ENCODE measurements at places on chromosomes 2 and 18.

GRCh38 chr2:36277881-36278523, 77.6 kb upstream of the CRIM1 start:
- no peak for DNase-seq

DNA sequence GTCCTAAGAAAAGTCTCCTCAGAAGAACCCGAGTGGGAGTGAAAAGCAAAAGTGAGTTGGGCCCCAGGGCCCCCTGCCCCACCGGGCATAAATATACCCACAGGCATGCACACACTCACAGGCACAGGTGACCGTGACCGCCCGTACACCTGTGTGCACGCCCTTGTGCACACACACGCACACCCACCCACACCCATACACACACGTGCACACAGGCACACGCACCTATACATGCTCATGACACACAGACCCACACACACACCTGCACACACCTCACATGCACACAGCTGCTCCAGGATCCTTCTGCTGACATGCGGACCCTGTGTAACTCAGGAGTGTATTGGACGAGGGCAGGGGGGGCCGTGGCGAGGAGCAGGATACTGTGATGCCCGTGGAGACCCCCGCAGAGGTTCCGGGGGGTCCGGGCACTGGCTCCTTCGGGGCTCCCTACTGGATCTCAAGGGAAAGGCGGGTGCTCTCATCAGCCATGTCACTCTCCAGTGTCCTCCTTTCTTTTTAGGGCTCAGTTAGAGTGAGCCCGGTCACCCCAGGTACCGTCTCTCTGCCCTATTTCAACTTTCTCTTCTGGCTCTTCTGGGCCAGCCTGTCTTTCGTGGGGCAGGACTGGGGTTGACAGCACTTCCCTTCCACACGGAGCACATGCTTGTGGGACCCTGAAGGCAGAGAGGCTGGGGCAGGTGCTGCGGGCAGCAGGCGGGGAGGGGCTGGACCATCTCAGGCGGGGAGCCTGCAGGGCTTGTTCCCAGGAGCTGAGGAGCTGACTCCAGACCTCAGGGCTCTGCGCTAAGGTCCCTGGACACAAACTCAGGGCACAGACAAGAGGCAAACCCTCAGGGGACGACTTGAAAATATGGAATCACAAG, 48.5 kb downstream of the TPO start:
- DNase-seq: no peak

DNA sequence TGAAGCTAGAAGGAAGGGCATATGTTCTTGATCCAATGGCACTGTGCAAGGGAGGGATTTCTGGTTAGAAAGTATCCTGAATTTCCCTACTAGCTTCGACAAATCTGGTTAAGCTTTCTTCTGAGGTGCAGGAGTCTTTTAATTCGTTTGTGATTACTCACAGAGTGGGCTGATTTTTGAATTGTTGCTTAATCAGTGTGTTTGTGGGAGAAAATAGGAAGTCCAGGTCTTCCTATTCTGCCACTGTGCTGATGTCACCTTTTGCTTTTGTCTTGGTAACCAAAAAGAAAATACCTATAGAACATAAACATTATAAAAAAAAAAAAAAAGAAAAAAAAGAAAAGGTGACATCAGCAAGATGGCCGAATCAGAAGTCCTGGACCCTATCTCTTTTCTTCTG, 1008.6 kb downstream of the TSN start:
- no peak for DNase-seq

- no peak for DNase-seq
These were observed 710 bp downstream of the SEC11C start for GRCh38 chr18:59140302-59140885.

DNA sequence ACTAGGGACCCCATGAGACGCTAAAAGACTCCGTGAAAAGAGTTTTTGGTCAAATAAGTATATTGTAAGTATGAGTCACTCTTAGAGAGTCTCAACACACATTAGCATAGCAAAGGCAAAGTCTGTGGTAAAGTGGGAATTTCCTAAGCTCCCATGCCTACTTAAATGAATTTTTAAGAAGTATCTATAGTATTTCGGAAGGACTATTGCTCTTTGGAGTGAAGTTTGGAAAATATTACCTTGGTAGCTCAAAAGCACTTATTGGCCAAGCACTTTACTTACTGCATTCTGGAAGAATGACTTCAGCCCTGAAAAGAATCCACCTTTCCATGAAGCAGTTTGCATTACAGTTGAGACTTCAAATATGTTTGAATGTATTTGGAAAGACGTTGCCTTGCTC, 57.1 kb downstream of the CAVIN2 start:
- no peak for DNase-seq

- DNase-seq: no peak
These were observed 182.1 kb downstream of the SCG2 start for GRCh38 chr2:223420048-223420447.

DNA sequence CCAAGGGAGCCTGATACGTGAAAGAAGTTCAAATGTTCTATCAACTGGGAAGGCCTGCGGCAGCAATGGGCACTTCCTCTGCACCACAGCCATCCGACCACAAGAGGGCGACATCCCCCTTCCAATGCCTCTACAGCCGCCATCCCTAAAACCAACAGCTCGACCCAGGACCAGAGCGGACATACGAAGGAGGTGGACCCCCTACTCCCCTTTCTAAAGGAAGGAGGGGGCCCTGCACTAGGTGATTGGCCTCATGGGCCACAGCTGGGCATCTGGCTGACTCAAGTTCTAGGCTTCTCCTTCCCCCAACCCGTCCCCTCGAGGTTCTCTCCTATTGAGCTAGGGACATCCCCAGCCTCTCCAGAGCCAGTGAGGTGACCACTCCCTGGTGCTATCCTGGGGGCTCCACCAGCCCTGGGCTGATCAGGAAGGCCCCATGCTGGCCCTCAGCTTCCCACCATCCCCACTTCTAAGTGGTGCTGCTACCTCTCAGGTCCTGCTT, 217.2 kb downstream of the TNS1 start:
- DNase-seq: peak; percentile 64

- no peak for DNase-seq
These were observed 188.2 kb downstream of the ZFP36L2 start for GRCh38 chr2:43038034-43038695.

All from activated T-cell treated with anti-CD3 and anti-CD28 coated beads for 48 hours (primary cell).